ENCODE measurements at places on chromosomes 6 and 20. TPM values are rescaled to one million over a fixed set of nuclear protein-coding genes. Genes with fewer than 3 reads are reported as not detected.

The ASXL1 gene
- 29.3 TPM for total RNA-seq

The SIRPB1 gene
- total RNA-seq, result 0.17 TPM

The TAGAP gene
- total RNA-seq, result not detected

The CTCFL gene
- not detected for total RNA-seq

The CGAS gene
- 5.0 TPM for total RNA-seq

The PHACTR1 gene
- 0.26 TPM for total RNA-seq

The LPA gene
- not detected for total RNA-seq

The BTNL2 gene
- not detected for total RNA-seq

The ULBP3 gene
- total RNA-seq, result 6.2 TPM

The CENPW gene
- total RNA-seq, result 8.3 TPM

The AKAP12 gene
- total RNA-seq, result 65.5 TPM

The ADGRG6 gene
- total RNA-seq, result 49.9 TPM

The NQO2 gene
- total RNA-seq, result 18.7 TPM

The DEFB128 gene
- not detected for total RNA-seq

The CYP24A1 gene
- total RNA-seq, result not detected

The ATXN1 gene
- total RNA-seq, result 26.2 TPM

The ZNF337 gene
- 21.6 TPM for total RNA-seq

The NRM gene
- 1.5 TPM for total RNA-seq

The NRSN1 gene
- total RNA-seq, result not detected

The SLC17A1 gene
- not detected for total RNA-seq

The KCNK15 gene
- 4.1 TPM for total RNA-seq

The BNIP5 gene
- not detected for total RNA-seq

The C6orf132 gene
- 1.2 TPM for total RNA-seq

The MEP1A gene
- total RNA-seq, result not detected

The ADAM33 gene
- 37.2 TPM for total RNA-seq

The NKX2-2 gene
- not detected for total RNA-seq

The IMPG1 gene
- not detected for total RNA-seq

The CALHM5 gene
- 4.4 TPM for total RNA-seq

The SIRPD gene
- not detected for total RNA-seq

The CAGE1 gene
- total RNA-seq, result under 0.01 TPM

The WFDC10A gene
- not detected for total RNA-seq

The KIF13A gene
- 65.0 TPM for total RNA-seq

The RHAG gene
- total RNA-seq, result not detected

The WFDC11 gene
- total RNA-seq, result not detected

The SOX18 gene
- not detected for total RNA-seq
